ENCODE measurements at places on chromosomes 6 and 20.

- no peak for DNase-seq
Observed at GRCh38 chr6:100035873-100036653, 42.0 kb upstream of the MCHR2 start.

DNA sequence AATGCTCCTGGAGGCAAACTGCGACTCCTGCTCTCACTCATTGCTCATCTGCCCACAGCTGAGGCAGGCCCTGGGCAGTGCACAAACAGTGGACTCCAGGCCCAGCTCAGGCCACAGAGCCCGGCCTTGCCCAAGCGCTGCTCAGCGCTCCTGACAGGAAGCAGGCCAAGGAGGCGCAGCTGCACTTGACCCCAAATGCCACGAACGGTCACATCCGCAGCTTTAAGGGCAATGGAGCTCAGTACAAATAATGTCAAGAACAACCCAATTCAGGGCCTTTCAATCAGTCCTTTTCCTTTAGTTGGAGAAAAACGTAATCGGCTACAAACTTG lies 33.8 kb downstream of the RRBP1 start:
- no peak for DNase-seq

GRCh38 chr6:101458826-101459225 lies 65.3 kb downstream of the GRIK2 start:
- DNase-seq, result no peak

- DNase-seq, result no peak
Observed at GRCh38 chr6:18503206-18503592, 116.0 kb downstream of the RNF144B start.

DNA sequence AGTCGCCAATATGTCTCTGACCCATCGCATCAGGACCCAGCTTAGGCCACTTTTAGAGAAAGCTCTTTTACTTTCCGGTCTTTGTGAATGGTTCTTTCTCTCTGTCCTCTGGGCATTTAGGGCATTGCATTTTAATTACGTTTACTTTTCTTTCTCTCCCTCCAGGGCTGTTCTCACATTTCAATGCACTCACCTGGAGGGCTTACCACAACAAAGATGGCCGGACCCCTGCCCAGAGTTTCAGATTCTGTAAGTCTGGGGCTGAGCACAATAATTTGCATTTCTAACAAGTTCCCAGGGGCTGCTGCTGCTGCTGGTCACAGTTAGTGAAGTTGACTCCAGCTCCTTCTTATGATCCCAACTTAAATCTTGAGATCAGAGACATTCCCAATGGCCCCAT lies 3.0 kb downstream of the ANKRD66 start:
- no peak for DNase-seq

DNA sequence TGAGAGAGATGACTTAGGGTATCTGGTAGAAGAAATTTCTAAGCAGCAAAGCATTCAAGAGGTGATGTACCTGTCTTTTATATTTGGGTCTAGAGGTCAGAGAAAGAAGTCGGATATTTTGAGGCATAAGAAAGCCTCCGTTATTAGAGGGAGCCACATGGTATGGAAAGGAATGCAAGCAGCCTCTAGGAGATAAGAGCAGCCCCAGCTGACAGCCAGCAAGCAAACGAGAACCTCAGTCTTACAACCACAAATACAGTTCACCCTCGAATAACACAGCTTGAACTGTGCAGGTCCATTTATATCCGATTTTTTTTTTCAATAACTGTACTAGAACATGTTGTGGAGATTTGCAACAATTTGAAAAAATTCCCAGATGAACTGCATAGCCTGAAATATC lies 190.7 kb upstream of the VGLL2 start:
- no peak for DNase-seq

- peak; percentile 5 for DNase-seq
Observed at GRCh38 chr20:62838128-62838891, 21.5 kb downstream of the COL9A3 start.

- DNase-seq, result no peak
Observed at GRCh38 chr6:39941138-39941537, 6.9 kb upstream of the MOCS1 start.

- DNase-seq, result no peak
Observed at GRCh38 chr6:2522521-2522920, 228.2 kb downstream of the MYLK4 start.

DNA sequence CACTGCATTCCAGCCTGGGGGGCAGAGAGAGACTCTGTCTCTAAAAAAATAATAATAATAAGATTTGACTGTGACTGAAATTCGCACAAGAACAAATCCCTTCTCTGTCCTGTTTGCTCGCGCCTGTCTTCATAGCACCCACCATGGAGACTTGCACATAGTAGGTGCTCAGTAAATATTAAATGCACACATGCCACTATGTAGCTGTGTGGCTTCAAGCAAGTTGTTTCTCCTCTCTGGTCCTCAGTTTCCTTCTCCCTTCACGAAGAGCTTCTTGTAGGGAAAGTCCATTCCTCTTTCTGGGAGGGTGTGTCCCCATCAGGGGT lies 15.4 kb upstream of the PTGIS start:
- DNase-seq, result no peak

DNA sequence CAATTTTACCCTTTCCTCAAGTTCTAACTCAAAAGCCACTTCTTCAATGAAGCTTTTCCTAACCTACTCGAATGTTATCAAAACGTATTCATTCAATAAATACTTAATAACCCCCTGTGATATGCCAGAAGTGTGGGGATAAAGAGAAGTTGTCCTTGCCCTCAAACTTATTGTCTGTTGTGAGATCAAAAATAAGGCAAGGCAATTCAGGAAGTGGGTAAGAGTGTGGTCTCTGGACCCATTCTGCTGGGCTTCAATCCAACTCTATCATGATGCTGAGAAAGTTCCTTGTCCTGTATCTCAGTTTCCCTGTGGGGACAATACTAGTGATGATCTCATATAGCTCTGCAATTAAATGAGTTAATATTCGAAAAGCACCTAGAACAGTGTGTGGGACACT lies 92.8 kb downstream of the PRDM1 start:
- DNase-seq, result no peak

GRCh38 chr6:42507901-42508300 lies 55.9 kb upstream of the UBR2 start:
- no peak for DNase-seq

Measured in NCI-H524 treated with DMSO at 0.1 percent for 48 hours (cell line).